Stimulated activated CD4-positive, alpha-beta T cell treated with anti-CD3 and anti-CD28 coated beads, Interleukin-4, amount 100 ng/mL, for 48 hours (primary cell): ENCODE measurements at places on chromosomes 4 and X.

- DNase-seq, result no peak
Measured at GRCh38 chr4:153464068-153464467, 2.1 kb upstream of the TMEM131L start.

DNA sequence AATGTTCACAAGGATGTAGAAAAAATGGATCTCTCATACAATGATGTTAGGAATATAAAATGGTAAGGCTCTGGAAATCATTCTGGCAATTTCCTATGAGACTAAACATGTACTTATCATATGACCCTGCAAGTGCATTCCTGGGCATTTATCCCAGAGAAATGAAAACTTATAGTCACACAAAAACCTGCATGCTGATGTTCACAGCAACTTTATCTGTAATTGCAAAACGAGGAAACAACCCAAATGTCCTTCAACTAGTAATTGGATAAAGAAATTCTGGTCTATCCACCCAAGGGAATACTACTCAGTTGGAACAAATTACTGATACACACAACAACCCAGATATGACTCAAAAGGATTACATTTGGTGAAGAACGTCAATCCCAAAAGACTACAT is 14.5 kb downstream of the ZCCHC18 start:
- no peak for DNase-seq

DNA sequence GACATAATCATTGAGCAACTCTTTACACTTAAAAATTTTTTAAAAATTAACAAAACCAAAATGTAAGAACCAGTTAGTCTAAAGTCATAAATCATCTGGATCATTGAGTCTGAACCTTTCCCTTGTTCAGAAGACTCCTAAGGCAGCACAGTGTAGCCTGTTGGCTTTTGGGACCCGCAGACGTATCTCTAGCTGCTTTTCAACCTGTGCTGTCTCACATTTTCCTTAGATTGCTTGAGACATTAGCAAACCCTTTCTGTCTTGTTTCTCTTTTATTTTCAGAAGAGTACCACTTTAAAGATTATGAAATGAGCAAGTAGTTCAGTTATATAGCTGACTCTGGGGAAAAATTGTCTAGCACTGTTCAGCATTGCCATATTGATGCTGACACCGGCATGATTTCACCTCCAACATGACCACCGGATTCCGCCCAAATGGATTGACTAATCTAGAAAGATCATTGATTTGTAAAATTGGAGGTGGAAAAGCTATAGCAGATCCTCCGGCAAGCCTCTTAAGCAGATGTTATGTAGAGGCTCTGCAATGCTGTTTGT is 8.9 kb downstream of the TCEANC start:
- DNase-seq, result no peak

- no peak for DNase-seq
Measured at GRCh38 chr4:180084561-180084960, 2158.6 kb upstream of the TENM3 start.

GRCh38 chrX:19512359-19512758 is 2.9 kb downstream of the MAP3K15 start:
- DNase-seq, result no peak

DNA sequence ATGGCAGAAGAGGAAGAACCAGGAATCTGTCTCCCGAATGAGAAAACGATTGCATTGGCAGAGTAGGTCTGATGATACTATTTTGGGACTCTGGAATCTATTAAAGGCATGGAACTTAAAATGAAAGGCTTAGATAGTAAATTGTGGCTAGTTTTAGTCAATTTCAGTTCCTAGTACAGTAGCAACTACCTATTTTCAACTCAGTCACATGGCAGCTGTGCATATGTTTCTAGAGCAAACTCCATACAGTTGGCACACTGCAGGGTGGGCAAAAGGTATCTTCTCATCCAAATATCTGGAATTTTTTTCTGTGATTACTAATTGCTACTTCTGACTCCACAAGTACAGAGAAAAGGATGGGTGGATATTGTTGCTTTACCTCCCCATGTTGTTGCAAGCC is 663.6 kb downstream of the PCDH7 start:
- no peak for DNase-seq

GRCh38 chr4:4364486-4365208 is 22.3 kb upstream of the NSG1 start:
- no peak for DNase-seq
